Stimulated activated CD4-positive, alpha-beta T cell treated with anti-CD3 and anti-CD28 coated beads, Interleukin-4, amount 100 ng/mL, for 24 hours (primary cell): ENCODE measurements at places on chromosomes 16 and 17.

GRCh38 chr17:50186661-50187393 is 14.6 kb downstream of the COL1A1 start:
- DNase-seq: no peak

DNA sequence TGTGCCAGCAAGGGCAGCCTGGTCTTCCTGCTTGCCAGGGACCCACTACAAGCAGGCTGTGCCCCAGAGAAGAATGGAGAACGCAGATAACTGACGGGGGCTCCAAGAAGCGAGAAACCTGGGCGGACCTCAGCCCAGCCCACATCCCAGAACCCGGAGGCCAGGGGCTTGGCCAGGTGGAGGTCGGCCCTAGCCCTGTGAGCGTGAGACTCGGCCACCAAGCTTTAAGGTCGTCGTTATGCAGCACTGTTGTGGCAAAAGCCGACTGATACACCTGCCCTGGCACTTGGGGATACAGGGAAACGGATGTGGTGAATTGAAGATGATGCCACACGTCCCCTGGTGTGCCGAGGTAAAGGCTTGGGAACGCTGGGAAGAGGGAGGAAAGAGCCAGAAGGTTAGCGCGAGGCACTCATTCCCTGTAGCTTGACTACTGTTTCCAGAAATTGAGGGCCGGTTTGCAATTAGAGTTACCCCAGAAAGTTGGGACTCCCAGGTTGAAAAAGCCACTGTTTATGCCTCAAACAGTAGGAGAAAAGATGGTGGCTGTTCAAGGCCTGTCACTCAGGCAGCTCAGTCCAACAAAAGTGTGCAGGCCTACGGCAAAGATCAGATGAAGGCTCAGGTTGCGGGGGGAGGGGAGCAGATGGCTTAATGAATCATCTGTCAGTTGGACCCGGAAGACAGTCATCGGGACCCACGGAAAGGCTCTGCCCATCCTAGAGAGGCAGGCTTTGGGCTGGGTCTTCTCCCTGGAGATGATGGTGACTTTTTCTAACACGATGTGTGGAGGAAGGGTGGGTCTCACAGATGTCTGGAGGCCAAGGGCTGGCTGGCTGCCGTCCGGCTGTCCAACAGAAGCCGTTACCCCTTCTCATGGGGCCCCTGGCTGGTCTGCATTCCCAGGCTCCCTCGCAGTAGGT is 45.6 kb upstream of the BAHCC1 start:
- DNase-seq: no peak

- DNase-seq: no peak
Measured at GRCh38 chr16:87966685-87967185, 15.5 kb downstream of the BANP start.

DNA sequence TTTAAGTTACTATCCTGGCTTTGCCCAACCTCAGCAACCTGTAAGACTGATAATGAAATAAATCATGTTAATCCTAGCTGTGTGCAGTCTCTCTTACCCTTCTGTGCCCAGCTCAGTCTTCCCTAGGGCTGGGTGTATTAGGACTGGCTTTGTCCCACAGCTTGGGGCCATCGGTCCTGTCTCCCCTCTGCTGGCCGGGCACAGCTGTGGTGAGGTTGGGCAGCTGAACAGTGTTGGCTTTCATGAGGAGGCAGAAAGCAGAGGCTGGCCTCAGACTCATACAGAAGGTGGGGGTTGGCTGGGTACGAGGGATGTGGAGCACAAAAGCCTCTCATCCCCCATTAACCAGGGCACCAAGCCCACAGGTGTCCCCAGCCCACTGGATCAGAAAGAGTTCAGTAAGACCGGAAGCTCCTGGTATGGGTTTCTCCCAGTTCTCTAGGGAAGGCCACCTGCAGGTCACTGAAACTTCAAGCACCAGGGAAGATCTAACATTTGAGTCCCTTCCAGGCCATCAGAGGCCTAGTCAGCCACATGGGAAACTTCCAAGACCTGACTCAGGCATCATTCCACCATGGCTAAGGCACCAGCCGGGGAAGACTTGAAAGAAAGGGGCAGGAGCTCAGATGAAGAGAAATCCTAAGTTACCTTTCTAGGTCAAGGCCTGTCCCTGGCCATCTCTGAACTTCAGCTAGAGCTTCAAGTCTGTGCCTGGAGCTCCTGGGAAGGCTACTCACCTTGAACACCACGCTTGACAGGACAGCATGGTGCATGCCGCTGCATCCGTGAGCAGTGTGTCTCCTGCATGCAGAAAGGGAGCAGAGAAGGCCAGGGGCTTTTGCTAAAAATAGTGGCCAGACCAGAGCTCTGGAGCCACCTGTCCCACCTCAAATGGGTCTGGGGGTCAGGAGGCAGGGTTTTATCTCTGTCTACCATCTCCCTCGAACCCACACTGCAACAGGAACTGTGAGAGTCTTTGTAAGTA is 8.8 kb downstream of the CNP start:
- no peak for DNase-seq

DNA sequence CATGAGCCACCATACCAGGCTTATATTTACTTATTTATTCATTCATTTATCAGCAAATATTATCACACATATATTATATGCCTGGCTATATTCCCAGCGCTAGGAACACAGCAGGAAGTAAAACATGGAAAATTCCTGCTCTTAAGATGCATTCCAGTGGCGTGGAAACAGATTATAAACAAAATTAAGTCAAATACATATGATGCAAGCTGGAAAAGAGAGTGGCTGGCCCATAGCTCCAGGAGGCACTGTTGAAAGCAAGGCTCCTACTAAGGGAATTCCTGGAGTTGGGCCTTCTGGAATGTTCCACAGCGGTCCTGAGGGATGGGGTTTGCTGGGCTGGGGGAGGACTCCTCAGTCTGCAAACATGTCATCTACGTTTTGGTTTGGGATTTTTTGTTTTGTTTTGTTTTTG is 18.4 kb downstream of the ADCY9 start:
- DNase-seq: no peak

DNA sequence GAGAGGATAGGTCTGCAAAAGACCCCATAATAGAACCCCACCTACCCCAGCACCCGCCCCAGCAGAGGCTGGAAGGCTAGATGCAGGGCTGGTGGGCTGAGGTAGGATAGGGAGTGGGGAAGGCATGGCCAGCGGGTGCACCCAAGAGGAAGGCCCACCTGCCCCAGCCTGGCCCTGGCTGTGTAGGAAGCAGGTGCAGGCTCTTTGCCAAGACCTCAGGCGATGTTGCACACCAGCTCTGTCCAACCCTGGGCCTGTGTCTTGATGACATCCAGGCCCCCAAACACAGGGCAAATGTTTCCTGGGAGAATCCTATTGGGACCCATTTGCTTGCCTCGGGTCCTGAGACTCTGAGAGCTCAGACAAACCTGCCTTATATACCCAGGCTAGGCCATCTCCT is 12.2 kb downstream of the UNC119 start:
- no peak for DNase-seq

GRCh38 chr17:74417178-74418045 is 14.5 kb upstream of the GPRC5C start:
- peak; percentile 11 for DNase-seq

DNA sequence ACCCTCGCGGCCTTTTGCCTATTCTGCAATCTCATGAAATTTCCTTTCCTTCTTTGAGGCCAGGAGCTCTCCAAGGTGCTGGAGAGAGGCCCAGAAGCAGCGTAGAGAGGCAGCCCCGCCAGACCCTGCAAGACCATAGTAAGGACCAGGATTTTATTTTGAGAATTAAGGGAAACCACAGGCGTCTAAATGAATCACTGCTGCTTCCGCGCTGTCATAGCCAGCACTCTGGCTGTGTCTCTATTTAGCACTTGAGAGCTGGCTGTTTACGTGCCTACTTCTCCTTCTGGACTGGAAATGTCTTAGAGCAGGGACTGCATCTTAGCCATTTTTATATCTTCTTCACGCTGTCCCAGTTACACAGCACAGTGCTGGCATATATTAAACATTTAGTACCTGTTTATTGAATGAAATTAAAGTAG is 37.6 kb upstream of the PIRT start:
- DNase-seq: no peak
